ENCODE measurements at places on chromosomes 13 and 19.

- DNase-seq: no peak
Observed at GRCh38 chr19:46736531-46737297, 9.1 kb upstream of the FKRP start.

GRCh38 chr13:49683489-49683888 is 7.8 kb downstream of the EBPL start:
- no peak for DNase-seq

- DNase-seq: no peak
Observed at GRCh38 chr13:88817560-88817959, 1146.4 kb downstream of the SLITRK5 start.

DNA sequence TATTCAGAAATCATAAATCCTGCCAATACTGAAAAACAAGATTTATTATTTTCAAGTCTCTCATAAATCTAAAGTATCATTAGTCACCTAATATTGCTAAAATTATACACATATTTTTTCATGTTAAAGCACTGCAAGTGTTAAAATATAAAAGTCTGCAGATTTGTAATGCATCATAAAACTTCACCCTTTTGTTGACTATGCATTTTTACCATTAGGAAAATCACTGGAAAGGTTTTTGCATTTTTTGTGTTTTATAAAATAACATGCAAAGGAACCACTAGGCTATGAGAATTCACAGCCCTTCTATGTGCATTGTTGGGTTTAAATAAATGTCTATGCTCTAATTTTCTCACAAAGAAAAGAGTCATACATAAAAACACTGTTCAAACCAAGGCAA is 407.3 kb downstream of the DACH1 start:
- no peak for DNase-seq

GRCh38 chr13:35966024-35966423 is 165.2 kb downstream of the DCLK1 start:
- DNase-seq: no peak

DNA sequence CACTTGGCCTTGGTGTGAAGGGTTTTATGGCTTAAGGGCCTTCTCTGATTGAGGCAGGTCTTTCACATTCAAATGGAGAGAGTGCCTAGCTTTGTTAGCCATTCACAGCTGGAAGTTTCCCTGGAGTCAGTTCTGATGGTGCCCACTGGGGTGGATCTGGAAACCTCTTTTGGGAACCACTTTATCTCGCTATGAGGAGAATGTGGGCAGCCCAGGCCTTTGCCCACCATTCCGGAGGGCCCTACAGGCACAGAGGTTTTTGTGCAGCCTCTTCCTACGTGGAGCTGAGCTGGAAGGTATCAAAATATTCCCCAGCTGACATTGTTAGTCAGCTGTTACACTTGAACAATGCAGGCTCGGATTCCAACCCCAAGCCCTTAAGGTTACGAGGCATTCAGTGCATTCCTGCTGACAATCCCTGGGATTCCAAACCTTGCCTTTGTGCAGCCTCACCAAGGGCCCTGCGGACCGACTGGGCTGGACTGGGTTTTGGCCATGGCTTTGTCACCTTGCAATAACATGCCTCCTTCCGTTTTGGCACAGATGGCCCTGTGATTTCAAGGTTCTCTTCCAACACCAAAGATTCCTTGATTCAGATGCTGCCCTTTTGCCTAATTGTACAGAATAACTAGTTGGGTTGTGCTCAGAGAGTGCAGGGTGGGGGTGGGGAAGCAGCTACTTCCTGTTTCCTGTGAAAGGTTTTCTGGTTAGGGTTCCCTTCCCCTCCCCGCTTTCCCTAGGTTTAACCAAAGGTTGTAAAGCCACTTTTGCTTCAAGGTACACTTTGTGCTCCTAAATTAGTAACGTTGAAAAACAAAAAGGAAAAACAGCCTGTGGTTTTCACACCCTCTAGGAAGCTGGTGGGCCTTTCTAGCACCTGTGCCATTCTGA is 27.0 kb downstream of the SAE1 start:
- DNase-seq: no peak

GRCh38 chr19:10911579-10912363 is 16.7 kb downstream of the YIPF2 start:
- DNase-seq: no peak

- no peak for DNase-seq
Observed at GRCh38 chr13:64925284-64925683, 2304.9 kb downstream of the PCDH9 start.

GRCh38 chr13:45742985-45743384 is 40.9 kb downstream of the CBY2 start:
- DNase-seq: no peak

DNA sequence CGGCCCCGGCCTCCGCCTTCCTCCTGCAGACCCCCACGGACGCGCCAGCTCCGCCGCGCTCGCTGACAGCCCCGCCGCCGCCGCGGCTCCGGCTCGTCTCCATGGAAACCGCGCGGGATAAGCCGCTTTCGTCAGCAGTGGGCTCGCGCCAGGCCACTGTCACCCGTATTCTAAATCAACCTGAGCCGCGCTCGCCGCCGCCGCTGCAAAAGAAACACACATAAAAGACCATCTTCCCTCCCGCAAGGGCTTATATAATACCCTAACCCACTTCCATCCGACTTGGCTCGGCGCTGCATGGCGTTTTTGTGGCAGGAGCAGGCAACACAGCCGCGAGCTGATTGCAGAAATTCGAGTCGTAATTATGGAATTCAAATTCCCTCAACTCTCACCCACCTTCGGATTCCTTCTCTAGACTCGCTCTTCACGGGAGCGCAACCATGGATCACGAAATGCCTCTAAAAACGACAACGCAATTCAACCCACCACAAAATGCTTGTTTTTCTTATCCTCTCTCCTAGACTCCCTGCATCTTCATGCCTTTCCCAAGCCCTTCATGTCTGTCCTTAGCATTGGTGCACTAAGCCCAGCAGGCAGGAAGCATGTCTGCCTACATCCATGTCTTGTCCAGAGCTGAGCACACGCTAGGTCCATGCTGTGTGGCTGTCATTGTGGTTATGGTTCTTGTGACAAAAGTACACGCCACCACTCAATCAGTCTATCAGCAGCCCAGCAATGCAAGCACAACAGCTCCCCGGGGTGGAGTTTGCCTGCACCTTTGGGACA is at the start of gene AMER2:
AMER2 (minus strand) TSS at position 772 of the 786 bp plus-strand sequence; CDS start at position 103, 669 bp downstream.
- no peak for DNase-seq

DNA sequence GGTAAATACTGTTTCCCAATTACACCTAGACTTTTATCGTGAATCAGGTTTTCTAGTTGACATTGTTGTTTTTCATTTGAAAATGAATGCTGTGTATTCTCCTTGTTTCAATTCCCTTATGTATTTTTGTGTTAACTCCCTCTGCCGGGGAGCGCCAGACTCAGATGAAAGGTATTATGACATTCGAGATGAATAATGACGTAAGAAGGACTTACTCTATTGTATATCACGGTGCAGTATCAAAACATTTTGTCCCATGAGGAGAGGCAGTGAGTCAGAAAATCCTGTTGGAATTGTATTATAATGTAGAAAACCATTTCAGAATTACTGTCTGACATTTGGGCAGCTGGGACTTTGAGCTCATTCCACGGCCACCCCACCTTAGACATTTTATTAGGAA is 61.6 kb downstream of the LRCH1 start:
- no peak for DNase-seq

- no peak for DNase-seq
Observed at GRCh38 chr13:58619396-58620113, 988.0 kb downstream of the PCDH17 start.

DNA sequence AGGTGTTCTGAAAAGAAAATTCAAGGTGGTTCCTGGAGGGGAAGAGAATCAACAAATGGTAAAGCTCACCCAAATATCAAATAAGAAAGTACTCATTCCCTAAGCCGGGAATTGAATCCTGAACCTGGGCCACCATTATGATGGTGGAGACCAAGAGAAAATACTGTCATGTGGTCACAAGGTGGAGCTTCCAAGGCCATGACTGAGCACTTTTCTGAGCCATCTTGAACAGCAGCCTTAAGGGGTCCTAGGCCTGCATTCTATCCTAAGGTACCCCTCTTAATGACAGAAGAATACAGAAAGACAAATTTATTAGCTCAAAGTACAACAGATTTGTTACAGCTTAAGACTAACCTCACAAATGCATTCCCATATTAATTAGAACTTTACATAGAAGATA is 9.6 kb downstream of the ZNF431 start:
- DNase-seq: no peak

DNA sequence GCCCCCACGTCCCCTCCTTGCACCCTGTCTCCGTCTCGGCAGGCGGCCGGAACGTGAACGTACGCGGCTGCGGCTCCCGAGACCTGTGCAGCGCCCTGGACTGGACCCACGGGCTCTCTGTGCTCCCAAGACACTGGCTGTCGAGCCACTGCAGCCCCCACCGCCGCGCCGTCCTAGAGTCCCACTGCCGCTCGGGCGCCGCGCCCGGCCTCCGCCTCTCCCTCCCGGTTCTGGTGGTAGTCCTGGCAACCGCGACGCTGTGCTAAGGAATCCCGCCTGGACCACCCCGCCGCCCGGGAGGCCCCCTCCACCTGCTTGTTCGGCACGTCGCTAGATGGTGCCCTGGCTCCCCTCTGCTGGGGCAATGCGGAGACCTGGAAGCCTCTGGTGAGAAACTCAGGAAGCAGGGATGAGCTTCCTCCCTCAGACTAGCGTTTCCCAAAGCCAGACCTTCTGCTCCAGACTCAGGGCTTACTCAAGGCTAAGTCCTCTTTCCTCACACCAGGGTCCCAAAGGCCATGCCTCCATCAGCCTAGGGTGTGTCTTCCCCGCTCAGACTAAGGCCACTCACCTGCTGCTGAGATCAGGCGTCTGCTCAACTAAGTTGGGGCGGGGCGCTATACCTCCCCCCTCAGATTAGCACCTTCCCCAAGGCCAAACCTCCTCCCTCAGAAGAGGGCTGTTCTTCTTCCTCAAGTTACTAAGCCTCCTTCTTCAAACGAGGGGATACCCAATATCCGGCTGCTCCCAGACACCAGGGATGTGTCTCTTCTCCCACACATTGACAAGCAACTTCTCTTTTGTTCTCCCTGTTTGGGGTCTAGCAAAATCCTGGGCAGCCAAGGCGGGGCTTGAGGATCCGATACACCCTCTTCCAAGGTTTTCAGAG is 16.1 kb upstream of the IRGC start:
- no peak for DNase-seq

DNA sequence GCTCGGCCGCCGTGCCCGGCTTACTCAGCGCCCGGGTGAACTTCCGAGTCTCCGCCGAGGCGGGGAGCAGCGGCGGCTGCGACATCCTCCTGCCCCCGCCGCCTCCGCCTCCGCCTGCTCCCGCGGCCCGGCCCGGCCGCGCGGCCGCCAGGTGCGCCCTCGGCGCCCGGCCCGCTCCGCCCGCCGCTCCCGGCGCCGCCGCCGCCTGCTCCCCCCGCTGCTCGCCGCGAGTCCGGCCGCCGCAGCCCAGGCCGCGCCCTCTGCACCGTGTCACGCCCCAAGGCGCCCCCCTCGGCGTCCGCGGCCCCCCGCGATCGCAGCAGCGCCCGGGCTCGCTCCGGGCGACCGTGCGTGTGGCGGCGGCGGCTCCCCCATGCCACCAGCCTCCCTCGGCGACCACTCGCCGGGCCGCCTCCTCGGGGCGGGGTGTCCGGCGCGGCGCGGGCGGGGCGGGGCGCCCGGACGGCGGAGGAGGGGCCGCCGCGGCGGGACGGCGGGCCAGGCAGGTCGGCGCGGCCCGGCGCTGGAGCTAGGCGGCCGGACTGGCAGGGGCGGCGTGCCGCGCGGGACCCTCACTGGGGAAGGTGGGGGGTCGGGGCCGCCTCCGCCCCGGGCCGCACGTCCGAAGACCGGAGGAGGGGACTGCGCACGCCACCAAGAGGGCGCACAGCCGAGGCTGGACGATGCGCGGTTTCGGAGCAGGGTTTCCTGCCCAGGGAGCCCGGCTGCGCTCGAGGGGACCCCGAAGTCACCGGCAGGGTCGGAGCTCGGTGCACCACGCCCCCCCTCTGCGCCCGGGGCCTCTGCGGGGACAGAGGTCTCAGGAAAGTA is 108.6 kb upstream of the DOCK9 start:
- peak; percentile 84 for DNase-seq

- DNase-seq: no peak
Observed at GRCh38 chr13:72686766-72687165, 40.7 kb downstream of the MZT1 start.

GRCh38 chr13:106567474-106568298 is at the start of gene ARGLU1:
ARGLU1 (minus strand) TSS chr13:106568137; CDS start chr13:106567919, 218 bp downstream.
- DNase-seq: peak; percentile 94

DNA sequence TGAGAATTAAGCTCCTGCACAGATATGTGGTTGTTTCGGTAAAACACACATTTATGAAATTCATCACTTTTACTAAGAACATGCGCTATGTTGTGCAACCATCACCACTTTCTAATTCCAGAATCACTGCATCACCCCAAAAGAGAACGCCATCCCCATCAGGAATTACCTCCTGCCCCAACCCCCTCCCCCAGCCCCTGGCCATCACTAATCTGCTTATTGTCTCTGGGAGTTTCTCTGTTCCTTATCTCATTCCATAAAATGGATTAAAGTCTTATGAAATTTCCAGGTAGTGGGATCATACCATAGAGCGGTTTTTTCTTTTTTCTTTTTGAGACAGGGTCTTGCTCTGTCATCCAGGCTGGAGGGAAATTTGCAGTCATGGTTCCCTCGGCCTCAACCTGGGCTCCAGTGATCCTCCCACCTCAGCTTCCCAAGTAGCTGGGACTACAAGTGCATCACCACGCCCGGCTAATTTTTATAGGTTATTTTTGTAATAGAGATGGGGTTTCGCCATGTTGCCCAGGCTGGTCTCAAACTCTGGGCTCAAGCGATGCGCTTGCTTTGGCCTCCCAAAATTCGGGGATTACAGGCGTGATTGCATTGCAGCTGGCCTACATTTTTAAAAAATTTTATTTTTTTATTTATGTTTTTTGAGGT is 3.5 kb downstream of the ZSCAN5B start:
- no peak for DNase-seq

DNA sequence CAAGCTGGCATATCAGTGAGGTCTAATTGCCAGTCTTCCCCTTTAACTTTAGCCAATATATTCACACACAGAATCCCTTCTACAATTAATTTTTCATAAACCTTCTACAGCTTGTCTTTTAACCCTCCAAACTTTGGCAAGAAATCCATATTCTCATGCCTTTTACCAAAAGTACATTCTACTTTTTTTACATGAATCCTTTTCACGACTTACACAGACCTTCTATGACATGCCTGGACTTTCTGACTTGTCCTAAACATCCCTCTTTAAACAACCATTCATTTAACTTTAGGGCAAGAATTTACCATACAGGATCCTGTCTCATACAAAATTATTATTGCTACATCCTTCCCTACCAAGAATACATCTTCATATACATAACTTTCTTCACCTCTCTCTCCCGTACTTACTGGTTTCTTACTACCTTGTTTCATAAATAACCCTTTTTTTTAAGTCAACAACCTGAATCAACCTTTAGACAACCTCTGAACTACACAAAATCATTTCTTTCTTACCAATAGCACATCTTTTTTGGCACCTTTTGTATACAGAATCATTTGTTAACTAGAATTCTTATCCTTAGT is 23.5 kb downstream of the ZNF544 start:
- DNase-seq: no peak

DNA sequence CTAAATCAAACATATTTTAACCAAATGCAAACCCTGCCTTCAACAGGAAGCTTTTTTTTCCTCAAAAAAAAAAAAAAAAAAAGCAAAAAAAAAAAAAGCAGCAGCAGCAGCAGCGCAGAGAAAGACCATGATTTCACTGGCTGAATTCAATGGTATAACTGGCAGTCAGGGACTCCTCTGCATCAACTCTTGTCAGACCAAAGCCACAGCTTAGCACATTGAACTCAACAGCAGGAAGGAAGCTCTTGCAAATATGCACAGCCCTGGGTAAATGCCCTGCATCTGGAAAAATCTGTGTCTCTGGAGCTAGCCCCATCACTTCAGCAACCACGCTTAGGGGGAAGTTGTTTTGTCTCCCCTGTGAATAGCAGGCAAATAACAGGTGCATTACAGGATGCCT is 17.6 kb upstream of the DHRS12 start:
- no peak for DNase-seq

- no peak for DNase-seq
Observed at GRCh38 chr13:98998831-98999638, 21.2 kb upstream of the DOCK9 start.
